A549 treated with CpdA at 1 μM for 4 hours (cell line): ENCODE measurements at places on chromosomes 6 and 20. TPM values are rescaled to one million over a fixed set of nuclear protein-coding genes. Genes with fewer than 3 reads are reported as not detected.

The IL20RA gene
- total RNA-seq, result 0.03 to 0.09 TPM in 2 of 5 replicates, not detected in the others

The ADTRP gene
- 0.51 to 0.78 TPM (median 0.56 TPM) in 5 replicates for total RNA-seq

The SLC4A11 gene
- total RNA-seq, result 4.0 to 5.8 TPM (median 5.3 TPM) in 5 replicates

The HSPA12B gene
- total RNA-seq, result 0.17 to 0.52 TPM (median 0.47 TPM) in 5 replicates

The MCCD1 gene
- not detected in 5 replicates for total RNA-seq

The COL9A3 gene
- total RNA-seq, result 0.40 to 0.72 TPM (median 0.50 TPM) in 5 replicates
